ENCODE measurements at places on chromosomes 3 and 15.

DNA sequence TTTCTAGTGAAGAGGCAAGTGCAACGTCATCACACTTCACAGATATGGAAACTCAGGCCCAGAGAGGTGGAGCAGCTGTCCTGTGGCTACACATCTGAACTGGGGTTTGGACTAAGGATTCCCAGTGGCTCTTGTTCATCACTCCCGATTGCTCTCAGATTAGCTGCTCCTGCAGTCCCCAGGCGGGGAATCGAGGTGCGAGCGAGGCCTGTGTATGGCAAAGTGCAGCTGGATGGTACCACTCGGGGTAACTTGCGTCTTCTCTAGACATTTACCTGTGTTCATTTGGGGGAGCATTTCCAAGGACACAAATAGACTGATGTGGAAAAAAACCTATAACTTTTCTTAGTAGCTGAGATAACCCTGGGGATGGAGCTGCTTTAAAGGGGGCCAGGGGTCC is 45.9 kb upstream of the TRPM1 start:
- no peak for DNase-seq

DNA sequence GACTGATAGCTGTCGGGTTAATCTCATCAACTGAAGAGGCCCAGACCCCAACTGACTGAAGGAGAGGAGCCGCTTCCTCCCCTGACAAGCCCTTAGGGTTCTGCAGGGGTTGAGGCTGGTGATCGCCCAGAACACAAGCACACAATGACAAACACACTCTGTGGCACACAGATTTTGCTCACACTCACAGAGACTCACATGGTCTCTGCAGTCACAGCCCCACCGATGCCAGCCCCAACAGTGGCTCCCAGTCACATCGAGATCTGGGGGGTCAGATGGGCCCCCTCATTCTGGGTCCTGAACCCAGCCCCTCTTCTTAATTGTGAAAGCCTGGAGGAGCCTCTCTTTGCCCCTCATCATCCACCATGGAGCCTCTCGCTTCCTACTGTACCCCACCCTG is 16.7 kb downstream of the PTH1R start:
- DNase-seq = no peak

GRCh38 chr15:53400986-53401385 is 358.5 kb downstream of the WDR72 start:
- DNase-seq = no peak

DNA sequence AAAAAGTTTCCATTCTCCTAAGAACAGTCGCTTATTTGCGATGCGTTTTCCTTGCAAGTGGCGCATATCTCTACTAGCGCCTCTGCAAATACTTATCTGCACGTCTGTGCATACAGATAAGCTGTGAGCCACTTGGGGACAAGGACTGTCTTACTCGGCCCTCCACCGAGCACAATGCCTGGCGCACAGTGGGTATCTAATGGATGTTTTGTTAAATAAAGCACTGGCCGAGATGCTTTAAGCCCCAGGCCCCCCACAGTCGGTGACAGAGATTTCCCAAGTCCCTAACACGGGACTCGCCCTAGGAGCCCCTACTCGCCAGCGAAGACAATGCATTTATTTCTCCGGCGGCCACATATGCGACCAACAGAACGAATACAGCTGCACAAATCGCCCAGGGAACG is 503 bp downstream of the HLTF start:
- DNase-seq = peak; percentile 81

GRCh38 chr3:132290833-132291232 is 26.4 kb upstream of the ACP3 start:
- DNase-seq = peak; percentile 53

DNA sequence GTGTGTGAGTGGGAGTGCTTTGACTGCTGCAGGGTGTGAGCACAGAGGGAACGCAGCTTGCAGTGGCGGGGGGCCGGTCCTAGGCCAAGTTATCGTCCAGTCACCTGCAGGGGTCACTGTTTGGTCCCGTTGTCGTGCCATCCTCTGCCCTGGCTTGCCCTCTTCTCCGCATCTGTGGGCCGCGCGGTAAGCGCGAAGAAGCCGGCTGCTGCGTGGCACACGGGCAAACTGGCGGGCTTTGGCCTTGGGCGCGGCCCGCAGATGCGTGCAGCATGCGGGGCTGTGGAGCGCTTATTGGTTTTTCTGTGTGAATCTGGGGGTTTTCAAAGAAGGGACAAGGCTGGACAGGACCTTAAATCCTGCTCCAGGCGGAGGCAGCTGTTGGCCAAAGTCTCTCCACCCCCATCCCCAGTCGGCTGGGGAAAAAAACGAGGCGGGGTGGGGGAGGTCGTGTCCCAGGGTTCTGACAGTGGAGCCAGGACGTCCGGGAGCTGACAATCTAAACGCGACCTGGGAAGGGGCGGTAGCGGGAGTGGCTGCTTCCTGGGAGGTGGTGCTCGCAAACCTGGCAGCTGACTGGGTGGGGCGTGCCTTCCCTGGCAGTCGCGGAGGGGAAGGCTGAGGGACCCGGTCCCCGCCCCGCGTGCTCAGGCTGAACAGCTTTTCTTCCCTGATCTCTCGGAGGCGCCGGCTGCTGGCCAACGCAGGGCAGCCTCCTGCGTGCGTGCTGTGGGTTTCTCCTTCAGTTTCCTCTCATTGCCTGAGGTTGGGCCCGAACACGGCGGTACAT is 39.7 kb upstream of the VEPH1 start:
- DNase-seq = no peak

DNA sequence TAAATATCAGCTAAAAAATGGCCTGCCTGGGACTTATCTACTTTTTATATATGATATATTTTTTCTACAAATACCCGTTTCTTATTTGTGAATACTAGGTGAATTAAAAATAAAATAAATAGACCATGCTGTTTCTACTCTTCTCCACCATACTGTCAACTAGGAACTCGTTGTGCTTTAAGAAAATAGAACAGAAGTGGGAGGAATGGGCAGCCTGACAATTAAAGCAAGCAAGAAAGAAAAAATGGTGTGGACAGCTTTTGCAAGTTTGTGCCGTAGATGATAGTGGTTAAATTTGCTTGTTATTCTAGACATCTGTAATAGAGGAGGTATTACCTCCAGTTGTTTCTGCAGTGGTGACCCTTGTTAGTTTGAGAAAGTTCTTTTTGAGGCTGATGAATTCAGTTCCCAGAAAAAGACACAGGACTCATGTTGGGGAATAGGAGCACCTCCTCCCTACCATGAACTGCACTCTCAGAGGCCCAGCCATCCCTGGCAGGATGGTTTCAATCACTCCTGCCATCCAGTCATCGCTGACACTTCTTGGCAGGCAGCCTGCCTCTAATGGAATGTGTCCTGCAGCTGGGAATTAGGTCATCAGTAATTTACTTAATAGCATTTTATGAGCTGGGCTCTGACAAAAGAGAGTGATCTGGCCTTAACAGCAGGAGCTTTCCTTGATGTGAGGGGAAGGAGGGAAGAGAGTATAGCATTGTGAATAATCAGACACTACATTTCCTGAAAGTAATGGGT is 105.0 kb upstream of the GAP43 start:
- no peak for DNase-seq

DNA sequence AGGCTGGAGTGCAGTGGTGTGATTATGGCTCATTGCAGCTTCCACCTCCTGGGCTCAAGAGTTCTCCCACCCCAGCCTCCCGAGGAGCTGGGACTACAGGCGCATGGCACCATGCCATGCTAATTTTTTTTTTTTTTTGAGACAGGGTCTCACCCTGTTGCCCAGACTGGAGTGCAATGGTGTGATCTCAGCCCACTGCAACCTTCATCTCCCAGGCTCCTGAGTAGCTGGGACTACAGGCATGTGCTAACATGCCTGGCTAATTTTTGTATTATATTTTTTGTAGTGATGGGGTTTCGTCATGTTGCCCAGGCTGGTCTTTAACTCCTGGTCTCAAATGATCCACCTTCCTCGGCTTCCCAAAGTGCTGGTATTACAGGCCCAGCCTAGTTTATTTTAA is 4.0 kb downstream of the TEX9 start:
- no peak for DNase-seq

DNA sequence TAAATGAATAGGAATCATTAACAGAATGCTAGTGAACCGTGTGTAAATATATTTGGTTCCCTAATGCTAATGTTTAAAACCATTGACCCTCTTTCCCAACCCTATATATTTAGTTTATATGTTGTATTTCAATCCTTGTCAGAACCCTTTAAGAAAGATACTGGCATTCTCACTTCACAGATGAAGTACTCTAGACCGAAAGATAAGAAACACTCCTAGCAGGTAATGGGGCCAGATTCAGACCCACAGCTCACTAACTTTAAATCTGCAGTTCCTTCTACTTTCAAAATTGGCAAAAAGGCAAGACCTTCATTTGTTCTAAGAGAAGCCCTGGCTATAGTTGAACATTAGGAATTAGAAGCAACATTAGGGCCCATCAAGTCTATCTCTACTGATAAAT is 42.3 kb upstream of the TM4SF4 start:
- no peak for DNase-seq

- no peak for DNase-seq
Observed at GRCh38 chr3:146306656-146307455, 56.0 kb upstream of the PLSCR4 start.

DNA sequence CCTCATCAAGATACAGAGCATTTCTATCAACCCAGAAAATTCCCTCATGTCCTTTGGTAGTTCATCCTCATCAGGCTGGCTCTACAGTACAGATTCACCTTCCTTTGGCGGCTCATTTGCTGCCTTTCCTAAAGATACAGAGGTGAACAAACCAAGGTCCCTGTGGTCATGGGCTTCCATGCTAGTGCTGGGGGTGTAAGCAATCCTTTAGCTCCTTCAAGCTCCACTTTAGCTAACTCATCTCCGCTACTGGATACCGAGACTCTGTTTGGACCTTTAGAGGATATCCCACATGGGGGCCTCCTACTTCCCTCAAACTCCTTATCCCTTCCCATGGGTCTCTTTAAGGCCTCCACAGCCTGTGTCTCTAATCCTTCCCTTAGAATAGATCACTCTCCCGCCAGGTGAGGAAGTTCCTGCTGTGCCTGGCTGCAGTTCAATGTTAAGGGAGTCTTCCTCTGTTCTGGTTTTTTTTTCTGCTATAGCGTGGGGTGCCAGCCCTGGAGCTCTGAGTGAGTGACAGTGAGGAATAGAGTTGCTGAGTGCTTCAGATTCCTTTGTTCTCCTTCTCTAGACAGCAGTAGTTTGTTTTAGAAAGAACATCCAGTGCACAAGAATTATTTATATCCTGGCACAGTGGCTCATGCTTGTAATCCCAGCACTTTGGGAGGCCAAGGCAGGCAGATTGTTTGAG is 30.7 kb downstream of the CLEC3B start:
- no peak for DNase-seq

GRCh38 chr15:35281515-35281914 is 196.4 kb upstream of the NANOGP8 start:
- DNase-seq = no peak

DNA sequence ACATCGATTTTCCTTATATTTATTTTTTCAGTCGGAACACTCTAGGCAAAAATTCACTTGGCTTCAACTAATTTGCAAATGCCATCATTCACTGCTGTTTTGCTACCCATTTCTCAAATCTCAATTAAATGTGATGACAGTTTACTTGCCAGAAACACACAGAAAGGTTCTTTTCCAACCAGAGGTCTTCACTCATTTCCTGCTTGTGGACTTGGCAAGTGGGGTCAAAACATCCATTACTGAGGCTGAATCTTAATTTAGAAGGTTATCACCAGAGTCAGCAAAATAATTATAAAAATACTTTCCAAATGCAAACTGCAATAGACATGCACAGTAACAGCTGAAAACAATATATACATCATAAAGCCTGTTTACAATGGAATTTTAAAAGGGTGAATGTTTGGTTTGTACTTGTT is 625.4 kb upstream of the TBL1XR1 start:
- no peak for DNase-seq

GRCh38 chr3:153291059-153291685 is 129.1 kb downstream of the RAP2B start:
- peak; percentile 67 for DNase-seq

DNA sequence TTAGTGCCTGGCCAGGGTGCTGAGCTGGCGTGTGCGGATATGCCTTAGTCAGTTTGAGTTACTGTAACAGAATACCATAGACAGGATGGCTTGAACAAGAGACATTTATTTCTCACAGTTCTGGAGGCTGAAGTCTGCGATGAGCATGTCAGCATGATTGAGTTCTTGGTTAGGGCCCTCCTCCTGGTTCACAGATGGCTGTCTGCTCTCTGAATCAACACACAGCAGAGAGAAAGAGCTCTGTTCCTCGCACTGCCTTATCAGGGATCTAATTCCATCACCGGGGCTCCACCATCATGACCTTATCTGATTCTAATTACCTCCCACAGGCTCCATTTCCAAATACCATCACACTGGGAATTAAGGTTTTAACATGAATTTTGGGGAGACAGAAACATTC is 386.6 kb upstream of the DPH6 start:
- no peak for DNase-seq

GRCh38 chr3:193134856-193135255 is 106.2 kb upstream of the PLAAT1 start:
- DNase-seq = no peak

DNA sequence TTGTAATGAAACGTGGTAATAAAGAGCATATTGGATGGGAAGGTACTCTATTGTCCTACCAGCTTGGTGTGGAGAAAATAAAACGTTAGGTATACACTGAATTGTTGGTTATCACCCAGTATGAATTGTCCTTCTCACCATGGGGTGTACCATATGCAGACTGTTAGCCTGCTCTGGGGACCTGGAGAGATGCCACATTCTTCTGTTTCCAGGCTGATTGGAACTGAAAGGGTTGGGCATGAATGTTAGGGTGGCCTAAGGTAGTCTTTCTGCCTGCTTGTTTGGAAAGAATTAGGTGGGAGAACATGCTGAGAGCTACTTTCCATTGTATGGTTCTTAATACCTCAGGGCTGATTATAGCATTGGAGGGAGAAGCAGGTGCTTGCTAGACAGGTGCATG is 340.6 kb downstream of the PTPRG start:
- no peak for DNase-seq

- no peak for DNase-seq
Observed at GRCh38 chr3:146780251-146780650, 175.1 kb upstream of the PLSCR5 start.

DNA sequence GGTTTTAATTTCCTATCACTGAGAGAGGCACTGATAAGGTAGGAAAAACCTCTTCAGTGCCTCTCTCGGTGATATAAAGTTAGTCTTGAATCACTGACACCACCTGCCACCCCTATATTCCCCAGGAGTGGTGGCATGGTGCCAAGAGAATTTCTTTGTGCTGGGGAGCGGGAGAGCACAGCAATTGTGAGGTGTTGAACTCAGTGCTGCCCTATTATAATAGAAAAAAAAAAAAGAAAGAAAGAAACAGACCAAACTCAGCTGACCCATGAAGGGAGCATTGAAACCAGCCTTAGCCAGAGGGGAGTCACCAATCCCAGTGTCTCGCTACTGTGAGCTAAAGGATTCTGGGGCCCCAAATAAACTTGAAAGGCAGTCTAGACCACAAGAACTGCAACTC is 201.4 kb upstream of the STT3B start:
- DNase-seq = no peak

DNA sequence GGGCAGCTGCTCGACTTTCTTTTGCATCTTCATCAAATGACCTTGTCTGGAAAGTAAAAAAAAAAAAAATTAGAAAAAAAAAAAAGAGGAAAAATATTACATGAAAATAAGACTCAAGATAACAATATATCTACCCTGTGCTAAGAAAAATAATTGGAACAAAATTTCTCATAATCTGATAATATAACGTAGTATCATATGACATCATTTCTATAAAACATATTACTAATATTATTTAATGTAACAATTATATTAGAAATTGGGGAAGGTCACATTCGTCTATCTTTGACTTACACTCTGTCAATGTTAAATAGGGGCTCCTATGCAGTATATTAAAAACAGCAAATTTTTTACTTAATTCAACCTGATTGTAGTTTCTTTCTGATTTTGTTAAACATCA is 44.1 kb downstream of the INO80 start:
- DNase-seq = no peak

Measured in OCI-M1 (cell line).